ENCODE measurements at places on chromosomes 6 and 20.

- DNase-seq: peak; percentile 51
These were observed 119.5 kb downstream of the PHACTR3 start for GRCh38 chr20:59723607-59724456.

DNA sequence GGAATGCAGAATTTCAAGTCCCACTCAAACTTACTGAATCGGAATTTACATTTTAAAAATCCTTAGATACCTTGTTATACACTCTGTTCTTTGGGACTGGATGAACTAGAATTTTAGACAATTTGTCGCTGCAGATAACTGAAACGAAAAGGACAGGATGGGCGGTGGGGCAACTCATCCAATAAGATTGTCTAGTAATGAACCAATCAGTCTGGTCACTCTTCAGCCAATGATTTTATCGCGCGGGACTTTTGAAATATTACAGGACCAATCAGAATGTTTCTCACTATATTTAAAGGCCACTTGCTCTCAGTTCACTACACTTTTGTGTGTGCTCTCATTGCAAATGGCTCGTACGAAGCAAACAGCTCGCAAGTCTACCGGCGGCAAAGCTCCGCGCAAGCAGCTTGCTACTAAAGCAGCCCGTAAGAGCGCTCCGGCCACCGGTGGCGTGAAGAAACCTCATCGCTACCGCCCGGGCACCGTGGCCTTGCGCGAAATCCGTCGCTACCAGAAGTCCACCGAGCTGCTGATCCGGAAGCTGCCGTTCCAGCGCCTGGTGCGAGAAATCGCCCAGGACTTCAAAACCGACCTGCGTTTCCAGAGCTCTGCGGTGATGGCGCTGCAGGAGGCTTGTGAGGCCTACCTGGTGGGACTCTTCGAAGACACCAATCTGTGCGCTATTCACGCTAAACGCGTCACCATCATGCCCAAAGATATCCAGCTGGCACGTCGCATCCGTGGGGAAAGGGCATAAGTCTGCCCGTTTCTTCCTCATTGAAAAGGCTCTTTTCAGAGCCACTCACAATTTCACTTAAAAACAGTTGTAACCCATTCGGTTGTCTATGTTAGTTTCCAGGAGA, 41.9 kb upstream of the HFE start:
- DNase-seq: peak; percentile 97

DNA sequence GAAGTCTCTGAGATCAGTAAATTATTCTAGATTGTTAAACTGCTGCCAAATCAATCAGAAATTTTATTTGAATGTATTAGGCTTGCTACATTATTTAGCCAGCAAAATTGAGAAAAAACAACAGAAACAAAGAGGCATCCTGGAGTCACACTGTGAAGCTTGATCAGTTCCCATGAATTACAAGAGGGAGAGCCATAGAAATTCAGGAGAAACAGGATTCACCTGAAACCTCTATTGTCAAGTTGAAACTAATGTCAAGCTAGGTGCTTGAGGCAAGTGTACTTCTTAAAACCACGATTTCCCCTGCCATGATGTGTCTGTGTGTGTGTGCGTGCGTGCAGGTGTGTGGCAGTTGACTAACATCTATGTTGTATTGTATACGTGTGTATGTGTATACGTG, 439.1 kb upstream of the NOX3 start:
- no peak for DNase-seq

- no peak for DNase-seq
These were observed 9.2 kb upstream of the ZNF831 start for GRCh38 chr20:59154317-59155013.

- DNase-seq: peak; percentile 70
These were observed 105.0 kb downstream of the SLC24A3 start for GRCh38 chr20:19317237-19318069.

Data from MV-4-11 (cell line).